Activated naive CD4-positive, alpha-beta T cell treated with anti-CD3 and anti-CD28 coated beads, Interleukin-2, amount 50 U/mL, for 16 hours (primary cell): ENCODE measurements at places on chromosomes 13 and 19.

- DNase-seq, result no peak
Measured at GRCh38 chr13:106650690-106651205, 82.8 kb upstream of the ARGLU1 start.

GRCh38 chr13:67651908-67652465 is 421.9 kb upstream of the PCDH9 start:
- DNase-seq, result no peak

DNA sequence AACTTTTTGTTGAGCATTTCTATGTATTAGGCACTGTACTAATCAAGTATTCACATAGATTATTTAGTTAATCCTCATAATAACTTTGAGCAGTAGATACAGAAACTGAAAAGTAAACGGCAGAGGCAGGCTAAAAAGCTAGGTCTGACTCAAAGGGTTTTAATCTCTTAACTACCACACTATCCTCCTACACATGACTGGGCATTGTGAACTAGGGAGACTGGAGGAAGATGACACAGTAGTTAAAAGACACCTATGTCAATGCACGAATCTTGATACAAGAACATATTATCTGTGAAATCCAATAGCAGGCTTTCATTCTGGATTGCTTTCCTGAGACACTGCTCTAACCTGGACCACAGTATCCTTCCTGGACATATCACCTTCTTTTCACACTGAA is 36.3 kb downstream of the MICU2 start:
- DNase-seq, result no peak

- peak; percentile 41 for DNase-seq
Measured at GRCh38 chr19:45973553-45974338, at the start of gene NOVA2. NOVA2 (minus strand) TSS chr19:45973865; CDS start chr19:45973351, 514 bp downstream.

GRCh38 chr13:46687810-46688209 is 109.2 kb downstream of the ESD start:
- DNase-seq, result no peak
